Naive thymus-derived CD4-positive, alpha-beta T cell (primary cell): ENCODE measurements at places on chromosomes 7 and 10. TPM values are rescaled to one million over a fixed set of nuclear protein-coding genes. Genes with fewer than 3 reads are reported as not detected.

DNA sequence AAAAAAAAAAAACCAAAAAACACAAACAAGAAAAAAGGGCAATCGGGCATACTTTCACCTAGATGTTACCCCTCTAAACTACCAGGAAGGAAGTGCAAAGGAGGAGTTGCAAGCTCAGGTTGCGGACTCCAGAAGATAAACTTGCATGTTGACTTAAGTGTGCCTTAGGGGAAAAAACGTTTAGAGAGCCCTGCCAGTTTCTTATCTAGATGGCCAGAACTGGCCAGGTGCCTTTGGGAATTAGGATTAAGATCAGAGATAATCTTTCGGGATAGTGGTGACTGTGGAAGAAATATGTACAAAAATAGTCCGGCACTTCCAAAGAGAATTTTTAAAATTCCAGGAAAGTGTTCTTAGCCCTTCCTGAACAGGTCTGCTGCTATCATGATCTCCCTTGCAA, 17.6 kb downstream of the EVX1 start:
- DNase-seq = no peak

DNA sequence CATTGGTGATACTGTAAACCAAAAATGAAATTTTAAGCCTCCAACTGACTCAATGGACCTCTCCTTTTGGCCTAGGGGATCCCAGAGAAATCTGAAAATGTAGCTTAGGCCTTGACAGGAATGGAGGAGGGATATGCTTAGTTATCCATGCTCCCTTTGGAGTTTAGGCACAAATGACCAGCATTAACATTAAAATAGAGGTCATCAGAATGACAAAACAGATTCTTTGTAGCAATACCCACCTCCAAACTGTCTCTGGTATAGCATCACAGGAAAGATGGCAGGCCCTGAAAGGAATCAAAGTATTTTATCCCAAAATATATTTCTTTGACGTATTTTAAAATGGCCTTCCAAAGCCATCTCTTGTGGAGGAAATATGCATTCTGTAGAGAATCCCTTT, 39.1 kb upstream of the LRRN3 start:
- no peak for DNase-seq

- DNase-seq = no peak
These were observed 255.0 kb downstream of the ADK start for GRCh38 chr10:74406006-74406405.

HMX2 gene
- total RNA-seq = not detected

DNA sequence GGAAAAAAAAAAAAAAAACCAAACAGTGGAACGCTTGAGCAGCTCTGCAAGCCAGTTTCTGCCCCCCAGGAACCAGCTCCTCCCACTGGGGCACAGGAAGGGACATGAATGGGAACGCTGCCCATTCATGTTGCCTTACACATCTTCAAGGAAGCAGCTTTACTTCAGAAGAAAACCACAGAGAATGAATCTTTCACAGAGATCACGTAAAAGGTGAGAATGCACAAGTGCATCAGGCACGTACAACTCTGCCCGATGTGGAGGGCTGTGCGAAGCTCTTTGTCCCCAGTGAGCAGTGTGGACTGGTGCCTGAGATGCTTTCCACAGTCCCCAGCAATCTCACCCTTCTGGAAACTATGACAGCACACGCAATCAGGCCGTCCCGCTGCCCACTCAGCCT, 106.2 kb downstream of the DLG5 start:
- no peak for DNase-seq

VKORC1L1 gene
- 15.8 and 18.1 TPM in 2 replicates for total RNA-seq

ANK3 gene
- total RNA-seq = 72.5 TPM

- DNase-seq = no peak
These were observed 176.8 kb upstream of the TBX20 start for GRCh38 chr7:35430547-35431153.

JCAD gene
- total RNA-seq = 0.28 and 0.56 TPM in 2 replicates

TRPV5 gene
- total RNA-seq = not detected in 2 replicates
